ENCODE measurements at places on chromosomes 7 and 10.
A peak's percentile ranks its signal among the peaks of the same experiment; 100 is the strongest.

GRCh38 chr10:4252701-4253100 lies 467.7 kb upstream of the KLF6 start:
- ATAC-seq: no peak

DNA sequence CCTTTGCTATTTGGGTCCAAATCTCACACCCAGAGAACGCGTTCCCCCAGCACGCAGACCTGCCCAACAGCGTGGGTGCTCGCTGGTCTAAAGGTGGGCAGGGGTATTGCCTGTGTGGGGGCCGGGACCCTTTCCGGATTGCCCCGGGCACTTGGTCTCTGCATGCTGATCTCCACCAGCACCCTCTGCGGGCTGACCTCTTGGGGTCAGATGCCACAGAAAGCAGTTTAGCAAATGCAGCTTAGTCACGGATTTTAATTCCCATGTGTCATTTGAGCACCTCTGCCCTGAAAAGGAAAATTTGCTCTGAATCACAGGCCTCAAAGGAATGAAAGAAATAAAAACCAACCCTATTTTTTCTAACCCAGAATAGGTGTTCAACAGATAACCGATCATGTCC lies 46.7 kb downstream of the PKD1L1 start:
- no peak for ATAC-seq

- ATAC-seq: no peak
Observed at GRCh38 chr10:51896849-51897248, 197.5 kb upstream of the CSTF2T start.

DNA sequence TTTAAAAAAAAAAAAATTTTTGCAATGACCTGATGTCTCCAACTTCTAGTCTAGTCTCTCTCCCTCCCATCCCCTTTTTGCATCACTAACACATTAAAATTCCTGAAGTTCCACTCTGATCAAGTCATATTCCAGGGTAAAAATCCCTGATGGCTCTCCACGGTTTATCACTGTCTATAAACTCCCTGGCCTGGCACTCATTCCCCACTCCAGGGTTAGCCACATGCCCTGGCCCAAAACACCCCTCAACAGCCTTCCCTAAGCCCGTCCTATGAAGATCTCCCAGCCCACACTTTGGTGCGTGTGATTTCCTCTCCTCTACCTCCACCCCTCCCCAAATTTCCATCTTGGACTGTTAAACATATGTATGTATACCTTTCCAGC lies 125.4 kb downstream of the JAZF1 start:
- ATAC-seq: no peak

- no peak for ATAC-seq
Observed at GRCh38 chr10:106301146-106301545, 863.4 kb downstream of the SORCS1 start.

DNA sequence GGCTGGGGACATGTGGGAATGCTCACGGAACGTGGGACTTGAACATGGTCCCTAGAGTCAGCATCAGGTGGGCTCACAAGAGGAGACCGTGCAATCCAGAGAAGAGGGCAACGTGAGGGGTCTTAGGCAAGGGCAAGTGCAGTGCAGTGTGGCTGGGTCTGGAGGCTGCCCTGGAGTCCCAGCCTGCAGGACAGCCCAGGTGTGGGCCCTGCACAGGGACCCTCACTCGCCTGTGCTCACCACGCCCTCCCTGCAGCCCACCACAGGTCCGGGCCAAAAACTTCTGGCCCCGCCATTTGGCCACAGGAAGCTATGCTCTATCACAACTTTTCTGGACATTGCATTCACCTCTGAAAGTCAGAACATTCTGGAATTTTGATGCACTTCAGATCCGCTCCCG lies 133.5 kb downstream of the PAXIP1 start:
- ATAC-seq: no peak

- ATAC-seq: peak; percentile 20
Observed at GRCh38 chr10:101130984-101131961, at the start of gene TLX1. TSS of gene TLX1 (plus strand) at chr10:101131300. CDS start at chr10:101131542, 242 bp downstream.

- ATAC-seq: no peak
Observed at GRCh38 chr7:39394105-39394680, 172.0 kb upstream of the YAE1 start.

DNA sequence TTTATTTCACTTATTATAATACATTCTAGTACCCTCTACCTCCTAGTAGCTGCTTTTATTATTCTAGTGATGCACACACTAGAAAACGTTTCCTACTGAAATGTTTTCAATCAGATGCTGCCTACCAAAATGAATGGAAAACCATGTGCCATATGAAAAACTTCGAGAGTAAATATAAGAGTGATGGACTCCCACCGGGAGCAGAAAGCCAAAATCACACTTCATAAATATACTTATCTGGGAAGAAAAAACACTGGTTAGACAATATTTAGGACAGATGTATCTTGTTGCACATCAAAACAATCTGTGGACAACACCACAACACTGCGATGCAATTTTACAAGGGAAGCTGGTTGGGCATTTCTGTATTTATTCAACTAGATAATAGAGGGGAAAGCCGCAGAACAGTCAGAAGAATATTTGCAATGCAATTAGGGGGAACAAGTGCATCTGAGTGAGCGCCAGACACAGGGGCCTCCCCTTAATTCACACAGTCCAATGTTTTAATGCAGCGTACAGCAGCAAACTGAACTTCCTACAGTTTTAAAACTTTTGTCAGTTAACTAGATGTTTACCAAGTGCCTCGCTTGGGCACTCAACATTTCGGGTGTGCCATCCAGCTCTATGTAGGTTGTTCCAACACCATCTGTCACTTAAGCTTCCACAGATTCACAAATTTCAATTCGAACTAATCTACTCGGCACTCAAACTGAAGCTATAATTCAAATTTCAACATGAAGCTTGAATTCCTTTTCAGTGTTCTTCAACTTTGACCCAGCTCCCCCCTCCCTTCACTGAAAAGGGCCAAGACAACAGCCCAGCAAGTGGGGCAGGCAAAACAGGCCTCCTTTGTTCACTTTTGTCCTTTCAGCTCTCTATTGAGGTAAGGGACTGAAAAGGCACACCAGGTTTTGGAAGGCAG lies 7.4 kb downstream of the NRCAM start:
- no peak for ATAC-seq

DNA sequence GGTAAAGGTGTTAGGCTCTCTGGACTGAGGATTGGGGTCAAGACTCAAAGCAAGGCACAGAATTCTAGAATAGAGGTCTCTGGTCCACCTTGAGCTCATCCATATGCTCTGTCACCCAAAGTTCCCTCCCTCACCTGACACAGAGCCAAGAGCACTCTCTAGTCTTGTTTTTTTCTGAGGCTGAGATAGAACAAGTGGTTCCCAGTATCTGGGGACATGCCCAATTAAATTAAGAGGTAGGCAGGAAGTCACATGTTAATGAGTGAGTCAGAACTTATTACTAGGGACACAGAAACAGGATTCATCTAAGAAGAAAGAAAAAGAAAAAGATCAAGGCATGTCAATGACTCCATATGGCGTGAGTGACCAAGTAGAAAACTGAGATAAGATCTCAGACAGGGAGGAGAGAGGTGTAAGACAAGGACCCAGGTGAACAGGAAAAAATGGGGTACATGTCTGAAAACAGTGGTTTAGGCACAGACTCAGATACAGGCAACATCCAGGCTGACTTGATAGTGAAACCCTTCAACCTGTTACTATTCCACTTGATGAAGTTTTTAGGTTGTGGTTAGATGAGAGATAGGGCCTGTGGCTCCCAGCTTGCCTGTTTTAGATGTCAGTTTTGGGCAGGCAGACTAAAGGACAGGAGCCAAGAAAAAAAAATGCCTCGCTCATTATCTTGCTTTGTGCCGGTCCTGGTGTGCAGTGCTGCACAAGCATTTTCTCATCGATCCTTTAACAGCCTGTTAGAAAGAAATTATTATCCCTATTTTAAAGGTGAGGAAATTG lies 609.9 kb downstream of the CCSER2 start:
- no peak for ATAC-seq

- no peak for ATAC-seq
Observed at GRCh38 chr10:63886281-63887022, 365.3 kb downstream of the REEP3 start.

- ATAC-seq: no peak
Observed at GRCh38 chr10:71840177-71840957, 10.7 kb downstream of the PSAP start.

DNA sequence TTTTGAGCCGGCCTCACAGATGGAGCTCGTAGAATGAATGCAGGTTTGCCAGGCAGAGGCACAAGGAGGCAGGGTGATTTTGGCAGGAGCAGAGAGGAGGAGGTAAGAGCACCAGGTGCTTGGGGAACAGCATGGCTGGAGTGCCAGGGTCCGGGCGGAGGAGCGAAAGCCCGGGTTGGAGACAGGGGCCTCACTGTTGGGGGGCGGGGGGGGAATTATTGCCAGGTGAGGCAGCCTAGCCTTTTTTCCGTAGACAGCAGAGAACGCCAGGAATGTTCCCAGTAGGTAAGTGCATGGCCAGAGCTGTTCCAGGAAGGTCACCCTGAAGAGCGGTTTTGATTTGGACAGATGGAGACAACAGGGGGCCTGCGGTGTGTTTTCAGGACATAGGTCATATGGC lies 9.5 kb downstream of the SRRM3 start:
- no peak for ATAC-seq

All from stimulated activated memory B cell treated with anti-CD40 and anti-IgM and Interleukin-4, amounts not matched to agents 10 μg/mL and 1 μg/mL and 100 μg/mL, for 72 hours (primary cell).